T-cell (primary cell): ENCODE measurements at places on chromosomes 3 and 15. TPM values are rescaled to one million over a fixed set of nuclear protein-coding genes. Genes with fewer than 3 reads are reported as not detected.

GRCh38 chr3:52216585-52217408 is 8.6 kb downstream of the TLR9 start:
- H3K27ac ChIP-seq, result peak overlapping the region; percentile 71
- H3K36me3 ChIP-seq, result peaks cover 34% of the 10 kb centered on the region
- peak; percentile 36 for DNase-seq
- H3K4me3 ChIP-seq, result no peak overlapping the region
- peaks cover 32% of the 10 kb centered on the region for H3K4me1 ChIP-seq
- H3K27me3 ChIP-seq, result no peaks in the 10 kb centered on the region

- no peaks in the 10 kb centered on the region for H3K27me3 ChIP-seq
- no peaks in the 10 kb centered on the region for H3K4me1 ChIP-seq
- no peak for DNase-seq
- H3K27ac ChIP-seq, result no peak overlapping the region
These were observed 127.8 kb downstream of the EEFSEC start for GRCh38 chr3:128281056-128281455.

DNA sequence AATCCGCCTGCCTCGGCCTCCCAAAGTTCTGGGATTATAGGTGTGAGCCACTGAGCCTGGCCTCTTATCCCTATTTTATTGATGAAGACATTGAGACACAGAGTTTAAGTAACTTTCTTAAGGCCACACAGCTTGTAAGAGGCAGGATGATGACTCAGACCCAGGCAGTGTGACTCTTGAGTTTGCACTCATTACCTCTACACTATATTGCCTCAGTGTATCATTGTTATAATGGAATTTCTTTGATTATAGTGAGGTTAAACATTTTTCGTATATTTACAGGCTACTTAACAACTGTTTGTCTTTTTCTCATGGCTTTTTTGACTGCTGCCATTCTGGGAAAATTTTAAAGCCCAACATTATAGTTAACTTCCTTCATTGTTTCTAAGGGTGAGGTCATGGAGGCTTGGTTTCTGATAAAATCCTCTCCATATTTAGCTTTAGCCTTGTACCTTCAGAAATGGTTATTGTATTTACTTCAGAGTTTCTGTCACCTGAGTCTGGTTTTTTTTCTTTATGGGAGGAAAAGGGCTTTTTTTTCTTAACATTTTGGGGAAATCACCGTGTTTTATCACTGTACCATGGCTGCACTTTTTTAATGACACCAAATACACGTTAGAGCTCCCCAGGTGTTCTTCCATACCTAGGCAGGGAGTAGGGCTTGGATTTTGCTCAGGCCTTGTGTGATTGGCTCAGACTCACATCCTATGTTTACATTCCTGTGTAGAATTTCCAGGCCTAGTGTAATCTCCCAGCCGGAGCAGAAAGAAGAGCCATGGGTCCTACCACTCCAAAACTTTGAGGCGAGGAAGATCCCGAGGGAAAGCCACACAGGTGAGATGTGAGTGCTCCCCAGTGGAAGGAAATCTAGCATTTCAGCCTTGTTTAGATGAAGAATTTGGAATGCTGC is 6.3 kb downstream of the ZNF774 start:
- no peak overlapping the region for H3K4me3 ChIP-seq
- H3K27ac ChIP-seq, result no peak overlapping the region
- DNase-seq, result no peak
- H3K4me1 ChIP-seq, result peaks cover 11% of the 10 kb centered on the region

MYZAP gene
- total RNA-seq, result 1.2 TPM

- H3K27me3 ChIP-seq, result no peaks in the 10 kb centered on the region
- no peak overlapping the region for H3K4me3 ChIP-seq
- H3K27ac ChIP-seq, result peak overlapping the region; percentile 60
- H3K36me3 ChIP-seq, result peaks cover 11% of the 10 kb centered on the region
- peak; percentile 71 for DNase-seq
These were observed 2.8 kb downstream of the HEMK1 start for GRCh38 chr3:50572158-50572557.
